Aorta (tissue), 5 donors: ENCODE measurements at places on chromosomes 5 and 9. TPM values are rescaled to one million over a fixed set of nuclear protein-coding genes. Genes with fewer than 3 reads are reported as not detected.

Gene PCDHA9
- total RNA-seq, result 0.36 TPM

DNA sequence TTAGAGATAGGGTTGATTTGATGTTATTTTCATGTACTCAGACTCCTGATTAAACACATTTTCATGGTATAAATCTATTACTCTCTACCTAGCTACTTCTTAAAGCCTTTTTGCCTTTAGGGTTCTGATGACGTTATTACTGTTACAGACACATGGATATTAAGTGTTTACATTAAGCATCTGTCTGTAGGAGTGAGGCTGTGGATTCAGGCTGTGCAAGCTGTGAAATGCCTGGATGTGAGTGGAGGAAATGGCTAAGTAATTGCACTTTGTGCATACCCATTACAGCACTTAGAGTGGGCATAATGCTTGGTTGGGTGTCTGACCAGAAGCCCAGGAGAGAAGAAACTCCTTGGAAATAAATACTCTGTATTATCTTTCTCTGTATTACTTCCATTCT, 186.8 kb downstream of the SNX18 start:
- DNase-seq, result no peak

- no peak for DNase-seq
These were observed 277.7 kb downstream of the NR2F1-AS1 start for GRCh38 chr5:93303291-93303691.

DNA sequence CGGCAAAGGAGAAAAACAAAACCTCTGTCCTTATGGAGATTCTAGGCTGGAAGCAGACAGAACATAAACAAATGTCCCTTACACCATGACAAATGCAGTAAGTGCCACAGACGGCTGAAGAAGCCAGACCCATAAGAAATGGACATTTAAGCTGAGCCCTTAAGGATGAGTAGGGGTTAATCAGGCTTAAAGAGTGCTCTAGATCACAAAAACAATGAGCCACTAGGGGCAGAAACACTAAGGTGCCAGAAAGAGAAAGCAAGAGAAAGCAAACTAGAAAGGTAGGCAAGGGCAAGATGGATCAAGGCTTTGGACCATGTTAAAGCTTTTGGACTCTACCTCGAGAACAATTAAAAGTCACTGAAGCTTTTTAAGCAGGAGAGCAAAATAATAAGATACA, 326.9 kb upstream of the WWC1 start:
- DNase-seq, result no peak
